ENCODE measurements at places on chromosomes 5 and 9. TPM values are rescaled to one million over a fixed set of nuclear protein-coding genes. Genes with fewer than 3 reads are reported as not detected.

GRCh38 chr5:54595721-54596120 is 78.2 kb downstream of the SNX18 start:
- DNase-seq = no peak
- no peak overlapping the region for H3K4me3 ChIP-seq
- no peaks in the 10 kb centered on the region for H3K36me3 ChIP-seq
- no peaks in the 10 kb centered on the region for H3K4me1 ChIP-seq

DNA sequence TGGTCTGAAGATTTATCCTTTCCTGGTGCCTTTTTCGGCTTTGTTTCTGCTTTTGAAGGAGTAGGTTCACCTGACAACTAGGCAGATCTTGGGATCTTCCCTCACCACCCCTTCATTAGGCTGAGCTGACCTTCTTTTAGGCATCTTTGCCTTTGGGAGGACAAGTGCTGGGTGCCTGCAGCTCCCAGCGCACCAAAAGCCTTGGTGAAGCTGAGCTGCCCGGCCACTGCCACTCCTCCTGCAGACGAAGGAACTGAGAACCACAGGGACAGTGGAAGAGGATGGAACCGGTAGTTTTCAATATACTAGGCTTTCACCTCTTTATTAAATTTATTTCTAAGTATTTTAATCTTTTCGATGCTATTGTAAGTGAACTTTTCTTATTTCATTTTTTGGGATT is 16.8 kb upstream of the MARCOL start:
- H3K4me1 ChIP-seq = no peaks in the 10 kb centered on the region
- H3K27me3 ChIP-seq = peaks cover 6% of the 10 kb centered on the region
- H3K27ac ChIP-seq = no peak overlapping the region
- no peak for DNase-seq
- no peak overlapping the region for H3K4me3 ChIP-seq

DNA sequence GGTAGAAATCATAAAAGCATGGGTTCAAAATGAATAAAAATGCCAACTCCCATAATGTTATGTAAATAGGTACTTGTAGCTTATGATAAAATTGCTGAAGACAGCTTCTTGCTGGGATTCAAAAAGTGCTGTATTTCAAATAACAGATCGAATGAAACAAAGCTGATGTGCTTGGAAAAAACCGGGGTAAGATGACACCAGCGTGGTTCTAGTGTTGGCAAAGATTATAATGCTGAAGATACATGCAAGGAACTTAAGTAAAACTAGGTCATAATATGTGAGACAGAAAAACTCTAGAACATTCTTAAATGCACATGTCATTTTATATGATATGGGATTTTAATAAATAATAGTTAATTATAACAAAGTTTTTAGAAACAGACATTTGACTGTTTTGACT is 44.4 kb upstream of the APC start:
- no peaks in the 10 kb centered on the region for H3K36me3 ChIP-seq
- no peak overlapping the region for H3K4me3 ChIP-seq
- peaks cover 3% of the 10 kb centered on the region for H3K4me1 ChIP-seq
- no peak for DNase-seq
- no peaks in the 10 kb centered on the region for H3K27me3 ChIP-seq
- no peak overlapping the region for H3K27ac ChIP-seq

DNA sequence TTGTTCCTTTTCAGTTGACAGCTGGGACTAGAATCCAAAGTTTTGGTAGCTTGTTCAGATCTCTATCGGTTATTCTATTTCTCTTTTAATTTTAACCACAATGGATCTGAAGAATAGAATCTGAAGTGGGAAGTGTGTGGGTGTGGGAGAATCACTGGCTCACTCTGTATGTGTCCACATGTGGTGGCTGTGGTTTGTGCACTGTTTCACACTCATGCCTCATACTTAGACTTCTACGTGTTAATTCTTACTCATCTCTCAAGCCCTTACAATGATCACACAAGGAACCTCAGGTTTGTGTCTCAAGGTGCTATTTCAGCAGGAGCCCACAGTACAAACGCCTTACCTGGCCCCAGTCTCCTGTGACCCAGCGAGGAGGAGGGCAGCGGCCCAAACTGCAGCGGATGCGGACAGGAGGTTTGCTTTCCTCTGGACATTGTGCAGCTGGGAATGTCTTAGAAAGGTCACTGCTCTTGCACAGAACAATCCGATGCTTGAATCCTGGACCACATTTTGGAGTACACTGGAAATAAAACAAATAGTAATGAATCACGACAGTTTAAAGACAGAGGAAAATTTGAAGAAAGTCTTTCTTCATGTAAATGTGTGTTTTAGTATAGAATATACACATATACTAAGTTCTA is 309.1 kb downstream of the ADAMTS6 start:
- no peaks in the 10 kb centered on the region for H3K4me1 ChIP-seq
- no peak for DNase-seq
- H3K4me3 ChIP-seq = no peak overlapping the region
- no peaks in the 10 kb centered on the region for H3K27me3 ChIP-seq

- H3K36me3 ChIP-seq = no peaks in the 10 kb centered on the region
- H3K4me1 ChIP-seq = peaks cover 10% of the 10 kb centered on the region
- no peak for DNase-seq
- H3K27me3 ChIP-seq = no peaks in the 10 kb centered on the region
Measured at GRCh38 chr9:128862401-128862851, 19.3 kb downstream of the KYAT1 start.

GRCh38 chr5:154997746-154998145 is 15.8 kb upstream of the KIF4B start:
- no peaks in the 10 kb centered on the region for H3K36me3 ChIP-seq
- no peak overlapping the region for H3K4me3 ChIP-seq
- H3K27me3 ChIP-seq = no peaks in the 10 kb centered on the region

- DNase-seq = no peak
- no peak overlapping the region for H3K4me3 ChIP-seq
- H3K4me1 ChIP-seq = no peaks in the 10 kb centered on the region
- H3K27me3 ChIP-seq = no peaks in the 10 kb centered on the region
- H3K27ac ChIP-seq = no peak overlapping the region
- peaks cover 81% of the 10 kb centered on the region for H3K36me3 ChIP-seq
Measured at GRCh38 chr9:128494108-128494745, 10.3 kb upstream of the GLE1 start.

DNA sequence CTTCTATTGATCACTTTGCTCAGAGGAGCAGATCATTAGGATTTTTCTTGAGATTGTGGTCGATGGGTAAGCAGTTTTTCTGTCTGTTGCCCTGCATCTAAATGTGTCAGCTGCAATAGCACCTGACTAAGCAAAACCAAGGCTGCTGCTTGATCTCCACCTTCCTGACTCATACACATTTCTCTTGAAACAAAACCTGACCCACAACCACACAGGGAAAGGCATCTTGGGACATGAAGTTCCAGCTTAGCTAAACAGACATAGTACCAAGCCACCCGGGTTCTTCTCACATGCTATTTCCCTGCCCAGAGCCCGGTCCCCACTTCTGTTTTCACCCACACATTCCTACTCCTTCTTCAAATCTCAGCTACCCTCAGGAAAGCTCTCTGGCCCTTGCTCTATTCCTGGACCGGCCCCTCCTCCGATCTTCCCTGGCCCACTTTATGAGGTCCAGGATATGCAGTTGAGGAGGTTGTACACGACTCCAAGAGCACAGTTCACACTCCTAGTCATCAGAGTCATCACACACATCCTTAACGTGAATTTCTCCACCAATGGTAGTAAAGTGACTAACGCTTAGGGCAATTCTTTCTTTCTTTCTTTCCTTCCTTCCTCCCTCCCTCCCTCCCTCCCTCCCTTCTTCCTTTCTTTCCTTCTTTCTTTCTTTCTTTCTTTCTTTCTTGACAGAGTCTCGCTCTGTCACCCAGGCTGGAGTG is 16.0 kb upstream of the ZBTB43 start:
- no peak overlapping the region for H3K27ac ChIP-seq
- peaks cover 14% of the 10 kb centered on the region for H3K27me3 ChIP-seq
- no peaks in the 10 kb centered on the region for H3K36me3 ChIP-seq
- no peak overlapping the region for H3K4me3 ChIP-seq
- no peak for DNase-seq

GRCh38 chr5:119309326-119309725 is 46.5 kb upstream of the TNFAIP8 start:
- no peaks in the 10 kb centered on the region for H3K4me1 ChIP-seq
- no peak overlapping the region for H3K4me3 ChIP-seq
- no peaks in the 10 kb centered on the region for H3K27me3 ChIP-seq
- H3K27ac ChIP-seq = no peak overlapping the region

DNA sequence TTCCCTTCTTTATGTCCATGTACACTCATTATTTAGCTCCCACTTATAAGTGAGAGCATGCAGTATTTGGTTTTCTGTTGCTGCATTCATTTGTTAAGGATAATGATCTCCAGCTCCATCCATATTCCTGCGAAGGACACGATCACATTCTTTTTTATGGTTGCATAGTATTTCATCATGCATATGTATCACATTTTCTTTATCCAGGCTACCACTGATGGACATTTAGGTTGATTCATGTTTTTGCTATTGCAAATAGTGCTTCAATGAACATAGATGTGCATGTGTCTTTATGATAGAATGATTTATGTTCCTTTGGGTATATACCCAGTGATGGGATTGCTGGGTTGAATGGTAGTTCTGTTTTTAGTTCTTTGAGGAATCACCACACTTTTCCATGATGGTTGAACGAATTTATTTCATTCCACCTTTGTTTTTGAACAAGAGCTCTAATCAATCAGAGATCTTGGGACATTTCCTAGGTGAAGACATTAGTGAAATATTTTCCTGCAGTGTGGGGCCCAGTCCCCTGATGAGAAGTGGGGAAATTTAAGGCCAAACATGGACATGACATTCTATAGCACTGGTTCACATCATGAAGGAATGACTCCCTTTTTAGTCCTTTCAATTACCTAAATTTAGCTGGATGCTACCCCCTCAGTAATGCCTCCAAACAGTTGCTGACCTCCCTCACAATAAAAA is 7.1 kb upstream of the TEX48 start:
- no peaks in the 10 kb centered on the region for H3K27me3 ChIP-seq
- no peak for DNase-seq
- H3K4me3 ChIP-seq = no peak overlapping the region
- H3K4me1 ChIP-seq = no peaks in the 10 kb centered on the region

The TPPP gene
- 0.22 TPM for total RNA-seq

The NTMT1 gene
- 25.5 TPM for total RNA-seq

The PAM gene
- 35.9 TPM for total RNA-seq

The PCDHB9 gene
- 3.2 TPM for total RNA-seq

The PDZD2 gene
- total RNA-seq = 2.9 TPM

The ATP10B gene
- 0.23 TPM for total RNA-seq

The EIF4E1B gene
- total RNA-seq = 1.1 TPM

Data from endodermal cell (in vitro differentiated cells).